ENCODE measurements at places on chromosomes 3 and 15. TPM values are rescaled to one million over a fixed set of nuclear protein-coding genes. Genes with fewer than 3 reads are reported as not detected.

DNA sequence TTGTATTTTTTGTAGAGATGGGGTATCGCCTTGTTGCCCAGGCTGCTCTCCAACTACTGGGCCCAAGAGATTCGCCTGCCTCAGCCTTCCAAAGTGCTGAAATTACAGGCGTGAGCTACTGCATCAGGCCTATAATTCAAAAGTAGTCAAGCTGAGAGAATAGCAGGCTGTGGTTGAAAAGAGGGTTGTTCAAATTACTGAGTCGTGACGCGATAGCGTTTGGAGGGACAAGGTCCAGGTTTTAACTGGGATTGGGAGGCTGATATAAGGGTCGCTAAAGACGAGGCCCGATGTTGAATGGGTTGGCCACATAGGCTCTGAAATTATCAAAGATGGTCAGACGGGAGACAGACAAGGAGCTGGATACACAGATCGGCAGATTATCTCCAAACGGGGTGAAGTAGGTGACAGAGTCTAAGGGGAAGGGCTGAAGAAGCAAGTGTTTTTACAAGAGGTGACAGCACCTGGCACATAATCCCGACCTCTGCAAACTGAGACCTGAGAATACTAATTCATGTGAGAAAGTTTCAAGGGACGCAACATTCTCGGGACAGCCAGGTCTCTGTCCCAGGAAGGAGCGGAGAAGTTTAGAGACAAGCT lies 759 bp upstream of the ARID3B start:
- no peak for DNase-seq

TRPM1 gene
- not detected for total RNA-seq

- no peak for DNase-seq
Measured at GRCh38 chr15:92910451-92910850, 10.3 kb downstream of the CHD2 start.

GRCh38 chr3:28553175-28553574 lies 204.6 kb upstream of the AZI2 start:
- DNase-seq = no peak

DNA sequence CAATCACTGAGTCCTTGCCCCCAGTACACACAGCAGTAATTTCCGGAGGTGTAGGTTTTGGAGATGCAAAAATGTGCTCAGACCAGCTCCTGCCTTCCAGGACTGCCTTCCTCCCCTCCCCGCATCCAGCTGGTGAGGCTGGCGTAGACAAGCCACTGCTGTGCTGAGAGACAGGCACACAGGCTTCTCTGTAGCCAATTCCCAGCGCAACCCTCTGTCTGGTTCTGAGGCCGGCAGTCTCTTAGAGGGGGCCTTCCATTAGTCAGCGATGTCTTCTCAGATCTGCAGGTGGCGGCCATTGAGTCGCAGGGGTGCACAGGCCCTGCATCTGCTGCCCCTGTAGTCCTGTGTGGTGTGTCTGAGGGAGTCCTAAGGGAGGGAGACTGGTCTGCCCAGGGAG lies 114.4 kb downstream of the DNAJB8 start:
- no peak for DNase-seq

DNA sequence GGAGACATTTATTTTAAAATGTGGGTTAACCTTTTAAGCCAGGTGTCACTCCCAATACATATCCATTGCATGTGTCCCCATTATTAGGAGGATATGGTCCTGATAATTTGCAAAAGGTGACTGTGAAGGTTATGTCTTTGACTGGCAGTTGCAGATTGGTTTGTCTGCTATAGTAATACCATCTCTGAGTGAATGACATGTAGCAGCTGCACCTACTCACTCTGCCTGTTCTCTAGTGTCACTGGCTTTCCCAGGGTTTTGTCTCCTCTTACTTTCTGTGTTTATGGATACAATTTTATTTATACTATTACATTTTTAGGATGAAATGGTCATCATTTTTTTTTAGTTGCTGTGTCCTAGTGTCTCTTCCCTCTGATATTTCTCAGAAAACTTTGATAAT lies 393.2 kb downstream of the C3orf38 start:
- DNase-seq = no peak

DNA sequence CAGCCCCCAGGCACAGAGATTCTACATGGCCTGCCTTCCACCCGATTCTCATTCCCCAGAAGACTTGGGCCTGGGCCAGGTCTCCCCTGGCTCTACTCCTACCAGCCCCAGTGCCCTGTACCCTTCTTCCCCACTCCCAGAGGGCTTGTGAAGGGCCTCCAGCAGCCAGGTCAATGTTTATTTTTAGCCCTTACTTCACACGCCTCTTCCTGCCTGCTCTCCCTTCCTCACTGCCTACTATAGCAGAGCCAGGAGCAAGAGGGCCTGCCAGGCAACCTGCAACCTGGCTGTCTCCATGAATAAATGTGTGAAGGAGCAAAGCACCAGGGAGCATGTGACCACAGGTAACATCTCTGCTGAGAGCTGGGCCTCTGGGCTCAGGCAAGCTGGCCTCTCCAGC lies 26.4 kb upstream of the APEH start:
- no peak for DNase-seq

MST1R gene
- 0.63 TPM for total RNA-seq

CD200R1L gene
- total RNA-seq = not detected

TGM4 gene
- total RNA-seq = not detected

DNA sequence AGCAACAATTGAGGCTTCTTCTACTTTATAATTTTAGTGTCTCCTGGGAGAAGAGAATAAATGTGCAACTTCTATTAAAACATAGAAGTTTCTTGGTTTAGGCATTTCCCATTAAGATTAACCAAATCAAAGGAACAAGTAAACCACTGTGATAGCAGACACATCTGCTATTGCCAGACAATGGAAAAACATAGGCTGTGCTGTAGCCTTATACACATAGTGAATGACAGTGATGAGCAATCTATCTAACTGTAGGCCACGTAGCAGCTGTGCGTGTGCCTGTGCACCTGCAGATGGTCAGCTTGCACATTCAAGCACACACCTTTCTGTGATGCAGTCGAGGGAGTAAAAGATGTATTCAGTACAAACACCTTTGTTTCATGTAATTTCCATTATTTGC lies 32.7 kb downstream of the GNB4 start:
- DNase-seq = no peak

DNA sequence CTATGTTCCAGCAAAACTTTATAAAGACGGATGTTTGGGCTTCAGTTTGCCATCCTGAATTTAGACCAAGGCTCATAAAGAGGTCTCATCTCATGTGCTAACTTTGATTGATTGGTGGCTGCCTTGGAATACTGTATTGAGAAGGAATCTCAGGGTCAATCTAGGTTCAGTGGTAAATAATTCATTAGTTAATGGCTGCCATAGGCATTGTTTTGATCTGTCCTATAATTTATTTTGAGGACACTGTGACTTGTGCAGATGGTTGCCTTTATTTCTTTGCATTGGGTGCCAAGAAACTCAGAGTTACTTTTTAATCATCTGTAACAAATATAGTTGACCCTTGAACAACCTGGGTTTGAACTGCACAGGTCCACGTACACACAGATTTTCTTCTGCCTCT lies 159.8 kb downstream of the B3GALNT1 start:
- no peak for DNase-seq

GRCh38 chr3:40044487-40044886 lies 235.1 kb downstream of the MYRIP start:
- DNase-seq = no peak

- no peak for DNase-seq
Measured at GRCh38 chr15:98321896-98322295, 326.4 kb upstream of the IGF1R start.

ACAD9 gene
- total RNA-seq = 37.0 TPM

LYSMD2 gene
- total RNA-seq = 17.6 TPM

DNA sequence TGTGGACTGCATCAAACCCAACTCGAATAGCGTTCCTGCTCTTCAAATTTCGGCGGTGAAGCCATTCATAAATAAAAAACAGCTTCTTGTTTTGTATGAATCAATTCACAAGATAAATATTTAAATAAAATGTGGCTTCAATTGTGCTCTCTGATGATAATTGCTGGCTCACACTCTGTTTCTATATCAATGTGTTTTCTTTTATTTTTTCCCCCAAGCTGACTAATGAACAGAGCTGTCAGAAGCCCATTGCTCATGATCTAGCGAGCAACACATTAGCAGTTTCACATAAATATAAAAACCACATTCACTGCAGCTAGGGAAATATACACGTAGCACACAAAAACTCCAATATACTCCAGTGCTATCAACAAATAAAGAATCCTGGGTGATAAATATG lies 45.0 kb upstream of the FOXP1 start:
- no peak for DNase-seq

DNA sequence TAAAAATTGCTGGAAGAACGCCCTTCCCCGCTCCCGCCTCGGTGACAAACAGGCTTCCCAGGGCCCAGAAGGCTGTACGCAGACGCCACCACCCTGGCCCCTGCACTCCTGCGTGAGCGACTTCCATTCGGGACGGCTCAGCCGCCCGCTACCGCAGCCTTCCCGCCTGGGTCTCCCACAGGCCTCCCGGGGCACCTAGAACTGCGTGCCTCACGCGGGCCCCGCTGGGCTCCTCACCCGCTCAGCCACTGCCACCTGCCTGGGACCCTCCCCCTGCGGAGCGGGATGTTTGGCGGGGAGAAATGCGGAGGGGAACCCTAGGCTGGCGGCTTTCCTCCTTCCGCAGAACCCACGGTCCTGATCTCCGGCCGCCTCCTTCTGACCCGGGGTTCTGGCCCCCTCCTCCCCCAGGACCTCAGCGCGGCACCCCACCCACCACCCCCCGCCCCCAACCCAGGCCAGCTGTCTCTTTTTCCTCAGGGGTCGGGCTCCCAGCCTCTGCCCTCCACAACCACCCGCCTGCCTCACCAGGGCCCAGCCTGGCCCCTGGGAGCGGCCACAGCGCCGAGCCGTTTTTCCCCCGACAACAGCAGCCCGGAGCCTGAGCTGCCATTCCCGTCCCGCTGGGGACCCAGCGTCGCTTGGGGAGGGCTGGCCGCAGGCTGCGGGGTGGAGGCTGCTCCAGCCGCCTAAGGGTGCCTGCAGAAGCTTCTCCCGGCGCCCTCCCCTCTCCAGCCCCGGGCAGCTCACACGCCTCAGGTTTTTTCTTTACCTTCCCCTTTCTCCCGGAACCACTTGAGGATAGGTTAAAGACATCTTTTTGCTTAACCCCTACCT lies 27.6 kb upstream of the RAB7A start:
- DNase-seq = peak; percentile 13

DNA sequence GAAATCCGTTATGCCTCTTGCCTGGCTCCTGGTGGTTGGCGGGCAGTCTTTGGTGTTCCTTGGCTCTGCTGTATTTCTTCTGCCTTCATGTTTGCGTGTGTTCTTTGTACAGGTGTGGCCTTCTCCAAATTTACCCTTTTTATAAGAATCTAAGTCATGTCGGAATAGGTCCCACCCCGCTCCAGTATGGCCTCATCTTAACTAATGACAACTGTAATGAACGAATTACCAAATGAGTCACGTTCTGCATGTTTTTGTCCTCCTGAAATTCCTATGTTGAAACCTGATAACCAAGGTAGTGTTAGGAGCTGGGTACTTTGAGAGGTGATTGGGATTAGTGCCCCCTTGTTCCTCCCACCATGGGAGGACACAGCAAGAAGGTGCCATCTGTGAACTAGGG lies 71.1 kb downstream of the ITPR1 start:
- DNase-seq = no peak

GJD2 gene
- total RNA-seq = not detected
